ENCODE measurements at places on chromosomes 12 and 14. TPM values are rescaled to one million over a fixed set of nuclear protein-coding genes. Genes with fewer than 3 reads are reported as not detected.

GRCh38 chr12:243381-243780, 19.3 kb downstream of the SLC6A13 start:
- DNase-seq = no peak

DNA sequence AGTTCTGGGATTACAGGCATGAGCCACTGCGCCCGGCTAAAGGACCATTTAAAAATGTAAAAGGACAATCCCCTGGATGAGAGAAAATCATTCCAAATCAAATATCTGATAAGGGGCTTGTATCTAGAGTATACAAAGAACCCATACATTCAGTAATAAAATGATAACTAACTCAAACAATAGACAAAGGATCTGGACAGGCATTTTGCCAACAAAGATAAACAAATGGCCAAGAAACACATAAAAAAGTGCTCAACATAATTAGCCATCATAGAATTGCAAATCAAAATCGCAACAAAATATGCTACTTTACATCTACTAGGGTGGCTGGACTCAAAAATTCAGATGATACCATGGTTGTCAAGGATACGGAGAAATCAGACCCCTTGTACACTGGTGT, 8.5 kb upstream of the BICD1 start:
- no peak for DNase-seq

- peak; percentile 79 for DNase-seq
Measured at GRCh38 chr12:116381744-116382685, 104.5 kb upstream of the MED13L start.

DNA sequence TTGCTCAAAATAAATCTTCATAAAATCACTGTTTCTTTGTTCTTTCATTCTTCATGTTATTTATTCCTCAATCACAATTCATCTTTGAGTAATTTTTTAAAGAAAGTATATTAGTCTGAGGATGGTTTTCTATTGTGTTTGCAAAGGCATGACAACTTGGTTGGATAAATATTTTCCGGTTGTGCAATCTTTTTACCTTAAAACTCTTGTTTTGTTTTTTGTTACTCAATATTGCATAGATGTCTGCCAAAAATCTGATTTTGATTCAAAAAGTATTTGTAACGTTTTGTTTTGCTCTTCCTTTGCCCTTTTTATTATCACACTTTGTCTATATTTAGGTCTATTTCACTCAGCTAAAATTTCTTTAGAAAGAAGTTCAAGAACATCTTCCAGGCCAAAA, 86.2 kb upstream of the SYT1 start:
- DNase-seq = no peak

DNA sequence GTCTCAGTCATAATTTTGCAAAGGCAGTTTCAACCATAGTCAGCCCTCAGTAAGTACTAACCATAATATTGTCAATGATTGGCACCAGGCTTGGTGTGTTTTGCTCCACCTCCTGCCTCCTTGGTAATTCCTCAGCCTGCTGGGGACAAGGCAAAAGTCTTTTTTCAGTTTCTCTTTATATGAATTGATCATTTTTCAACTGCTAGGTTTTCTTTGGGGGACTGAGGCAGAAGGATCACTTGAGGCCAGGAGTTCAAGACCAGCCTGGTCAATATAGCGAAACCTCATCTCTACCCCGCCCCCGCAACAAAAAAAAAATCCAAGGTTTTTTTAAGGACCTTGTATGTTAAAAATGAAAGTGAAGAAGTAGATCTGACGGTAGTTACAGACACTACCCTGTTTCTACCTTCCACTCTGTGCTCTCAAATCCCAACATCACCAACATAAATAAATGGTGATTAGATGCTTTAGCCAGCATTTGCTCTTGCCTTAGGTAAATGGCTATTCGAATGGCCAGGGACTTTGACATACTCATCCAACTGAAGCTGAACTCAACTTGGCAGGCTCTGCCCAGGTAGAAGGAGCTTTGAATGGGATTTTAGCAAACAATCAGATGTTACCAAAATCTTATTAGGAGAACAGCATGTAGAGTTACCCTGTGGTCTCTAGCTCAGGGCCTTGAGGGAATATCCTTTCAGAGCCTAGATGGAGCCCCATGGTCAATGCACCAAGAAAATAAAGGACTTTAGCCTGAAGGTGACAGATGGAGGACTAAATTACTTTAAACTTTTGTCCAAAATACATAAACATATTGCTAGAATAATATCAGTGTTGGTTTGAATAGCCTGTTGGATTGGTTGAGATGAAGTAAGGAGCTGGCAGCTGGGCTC, 126.9 kb upstream of the AMIGO2 start:
- DNase-seq = no peak

DNA sequence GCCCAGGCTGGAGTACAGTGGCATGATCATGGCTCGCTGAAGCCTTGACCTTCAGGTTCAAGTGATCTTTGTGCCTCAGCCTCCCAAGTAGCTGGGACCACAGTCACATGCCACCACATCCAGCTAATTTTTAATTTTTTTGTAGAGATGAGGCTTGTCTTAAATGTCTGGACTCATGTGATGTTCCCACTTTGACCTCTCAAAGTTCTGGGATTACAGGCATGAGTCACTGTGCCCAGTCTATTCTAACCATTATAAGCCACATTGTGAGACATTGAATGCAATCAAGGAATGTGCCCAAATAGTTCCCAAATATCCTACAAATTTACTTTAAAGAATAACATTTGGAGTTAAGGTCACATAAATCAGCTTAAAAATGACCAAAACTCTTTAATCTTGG, 130.7 kb upstream of the ARID2 start:
- no peak for DNase-seq

- no peak for DNase-seq
Measured at GRCh38 chr14:54532111-54533012, 22.7 kb downstream of the CGRRF1 start.

DNA sequence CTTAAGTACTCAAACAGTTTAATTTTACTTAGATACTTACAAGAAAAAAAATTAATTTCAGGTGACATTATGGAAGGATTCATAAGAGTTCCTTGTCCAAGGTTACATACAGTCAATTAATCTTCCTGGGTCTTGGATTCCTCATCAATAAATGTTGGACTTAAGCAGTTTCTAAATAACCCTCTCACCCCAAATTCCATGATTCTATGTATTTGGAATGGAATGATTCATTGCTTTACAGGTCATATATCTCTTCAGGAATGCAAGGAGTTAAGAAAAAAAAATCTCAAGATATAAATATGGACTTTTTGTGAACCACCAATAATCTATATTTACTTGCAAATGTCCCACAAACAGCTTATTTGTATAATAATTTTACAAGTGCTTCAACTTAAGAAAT, 84.2 kb upstream of the BMP4 start:
- no peak for DNase-seq

DNA sequence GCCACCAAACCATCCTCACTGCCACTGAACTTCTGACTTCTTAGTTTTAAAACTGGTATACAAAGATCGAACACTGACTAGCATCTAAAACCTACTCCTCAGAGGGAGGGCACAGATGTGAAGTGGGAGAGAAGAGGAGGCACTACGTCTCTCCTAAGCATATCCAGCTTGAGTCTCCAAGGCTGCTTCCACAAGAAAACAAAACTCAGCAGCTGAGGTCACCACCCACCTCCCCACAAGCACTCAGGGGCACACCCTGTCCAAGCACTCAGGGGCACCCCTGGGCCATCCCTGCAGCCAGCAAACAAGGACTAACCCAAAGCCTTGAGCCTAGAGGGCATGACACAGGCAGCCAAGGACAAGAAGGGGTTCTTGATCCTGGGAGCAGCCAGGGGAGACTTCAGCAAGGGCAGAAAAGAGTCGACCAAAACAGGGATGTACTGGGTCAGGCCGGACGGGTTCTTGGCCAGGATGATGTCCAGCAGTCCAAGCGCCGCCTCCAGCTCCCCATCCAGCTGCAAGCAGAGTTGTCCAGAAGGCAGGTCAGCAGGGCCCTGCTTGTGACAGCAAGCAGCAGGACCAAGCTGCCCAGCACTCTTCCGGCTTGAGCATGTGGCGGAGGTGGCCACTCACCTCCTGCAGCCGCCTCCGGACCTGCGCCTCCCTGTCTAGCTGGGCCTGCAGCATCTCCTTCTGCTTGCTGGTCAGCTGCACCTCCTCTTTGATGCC, 34.8 kb downstream of the GCN1 start:
- DNase-seq = no peak

GRCh38 chr14:71824816-71825215, 107.4 kb upstream of the RGS6 start:
- DNase-seq = no peak

GRCh38 chr14:72731252-72732020, 162.5 kb downstream of the DPF3 start:
- no peak for DNase-seq

DNA sequence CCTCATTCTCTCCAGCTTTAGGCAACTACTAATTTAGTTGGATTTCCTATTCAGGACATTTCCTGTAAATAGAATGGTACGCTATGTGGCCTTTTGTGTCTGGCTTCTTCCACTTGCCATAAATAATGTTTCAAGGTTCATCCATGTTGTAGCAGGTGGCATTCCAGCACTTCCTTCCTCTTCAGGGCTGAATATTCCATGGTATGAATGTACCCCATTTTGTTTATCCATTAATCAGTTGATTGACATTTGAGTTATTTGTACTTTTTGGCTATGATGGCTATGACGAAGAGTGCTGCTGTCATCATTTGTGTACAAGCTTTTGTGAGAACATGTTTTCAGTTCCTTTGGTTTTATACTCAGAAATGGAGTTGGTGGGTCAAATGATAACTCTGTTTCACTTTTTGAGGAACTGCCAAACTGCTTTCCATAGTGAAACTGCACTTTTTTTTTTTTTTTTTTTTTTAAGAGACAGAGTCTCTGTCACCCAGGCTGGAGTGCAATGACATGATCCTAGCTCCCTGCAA, 6.5 kb upstream of the CDK2AP1 start:
- no peak for DNase-seq

GRCh38 chr14:104536942-104537612, 42.5 kb upstream of the C14orf180 start:
- DNase-seq = peak; percentile 63

DNA sequence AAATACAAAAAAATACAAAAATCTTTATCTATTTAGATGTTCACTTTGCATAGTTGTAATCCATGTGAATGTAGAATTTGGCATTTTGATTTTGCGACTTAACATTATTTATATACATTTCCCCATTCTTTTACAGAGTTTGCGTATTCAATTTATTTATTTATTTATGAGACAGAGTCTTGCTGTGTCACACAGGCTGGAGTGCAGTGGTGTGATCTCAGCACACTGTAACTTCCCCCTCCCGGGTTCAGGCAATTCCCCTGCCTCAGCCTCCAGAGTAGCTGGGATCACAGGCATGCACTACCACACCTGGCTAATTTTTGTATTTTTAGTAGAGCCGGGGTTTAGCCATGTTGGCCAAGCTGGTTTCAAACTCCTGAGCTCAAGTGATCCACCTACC, 25.3 kb upstream of the STRN3 start:
- no peak for DNase-seq

- DNase-seq = no peak
Measured at GRCh38 chr12:10226731-10227130, 14.1 kb downstream of the GABARAPL1 start.

DNA sequence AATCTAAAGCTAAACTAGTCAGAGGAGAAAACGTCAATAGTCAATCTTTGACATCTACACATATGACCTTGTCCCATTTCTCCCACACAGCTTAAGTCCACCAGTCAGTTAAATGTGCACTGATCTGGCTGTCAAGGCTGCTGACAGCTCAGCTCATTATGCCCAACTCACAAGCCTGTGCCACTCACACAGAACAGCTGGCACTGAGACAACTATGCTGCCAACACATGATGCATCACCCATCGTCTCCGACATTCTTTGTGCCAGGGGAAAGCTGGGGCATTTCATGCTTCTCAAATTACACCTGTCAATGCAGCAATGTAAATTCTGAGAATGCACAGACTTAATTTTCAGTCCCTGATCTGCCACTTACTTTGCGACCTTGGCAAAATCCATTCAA, 25.3 kb downstream of the GNS start:
- peak; percentile 39 for DNase-seq

DNA sequence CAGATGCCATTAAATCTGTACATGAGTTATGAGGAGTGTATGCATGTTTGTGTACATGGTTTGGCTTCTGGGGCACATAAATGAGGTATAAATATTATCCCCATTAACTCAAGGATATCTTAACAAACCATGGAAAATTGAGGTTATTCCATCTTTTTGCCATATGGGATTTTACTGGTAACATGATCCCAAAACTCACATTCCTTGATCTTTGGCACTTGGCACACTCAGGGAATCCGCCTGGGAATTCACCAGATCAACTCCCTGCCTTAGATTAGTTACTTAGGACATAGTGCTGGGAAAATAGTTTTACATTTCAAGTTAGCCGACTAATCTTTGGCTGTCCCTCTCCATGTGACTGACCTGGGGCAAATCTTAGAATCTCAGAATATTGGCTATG, 16.9 kb downstream of the CDKN1B start:
- no peak for DNase-seq

- DNase-seq = no peak
Measured at GRCh38 chr12:25384038-25384892, 133.5 kb upstream of the KRAS start.

DNA sequence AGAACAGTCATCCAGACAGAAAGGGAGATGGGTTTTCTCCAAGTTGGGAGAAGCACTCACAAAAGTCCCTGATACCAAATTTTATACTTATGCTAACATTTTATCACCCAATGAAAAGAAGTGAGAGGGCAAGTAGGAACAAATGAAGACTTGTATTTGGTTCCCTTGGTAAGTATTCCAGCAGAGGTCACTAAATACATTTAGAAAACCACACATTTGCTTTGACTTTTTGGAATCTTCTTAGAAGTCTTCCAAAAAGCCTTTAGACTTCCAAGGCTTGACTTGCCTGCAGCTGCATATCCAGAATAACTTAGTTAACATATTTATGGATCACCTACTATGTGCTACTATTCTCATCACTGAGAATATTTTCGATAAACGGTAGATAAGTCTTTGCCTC, 3.1 kb upstream of the GYS2 start:
- no peak for DNase-seq

- DNase-seq = no peak
Measured at GRCh38 chr12:57404966-57405640, 25.7 kb downstream of the R3HDM2 start.

DNA sequence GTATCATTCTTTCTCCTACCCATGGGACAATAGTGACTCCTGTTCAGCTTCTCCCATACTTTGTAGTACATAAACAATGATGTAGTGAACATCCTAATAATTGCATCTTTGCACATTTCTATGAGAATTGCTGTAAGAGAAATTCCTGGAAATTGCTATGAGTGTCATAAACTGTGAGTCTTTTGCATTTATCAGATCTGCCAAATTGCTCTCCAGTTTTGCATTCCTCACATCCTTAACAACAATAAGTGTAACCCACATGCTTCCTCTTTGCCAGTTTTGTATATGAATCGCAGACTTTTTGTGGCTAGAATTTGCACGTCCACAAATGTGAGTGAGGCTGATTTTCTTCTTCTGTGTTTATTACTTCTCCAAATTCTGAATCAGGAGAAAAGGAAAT, 124.0 kb upstream of the TBX5 start:
- peak; percentile 21 for DNase-seq

The CRACR2A gene
- 0.16 TPM for total RNA-seq

The IFI27 gene
- 2,076 TPM for total RNA-seq

The DUSP6 gene
- total RNA-seq = 2.7 TPM

The ZDHHC22 gene
- not detected for total RNA-seq

The GPR68 gene
- total RNA-seq = 0.04 TPM

The BCL11B gene
- total RNA-seq = 0.90 TPM

The CLEC2D gene
- 1.7 TPM for total RNA-seq

The CFAP73 gene
- not detected for total RNA-seq

The KCNA1 gene
- total RNA-seq = not detected

The RERG gene
- total RNA-seq = 0.14 TPM

The RGS6 gene
- total RNA-seq = 0.14 TPM

The CLEC4E gene
- not detected for total RNA-seq

The CAND1 gene
- 79.8 TPM for total RNA-seq

The ARHGDIB gene
- 15.1 TPM for total RNA-seq

Data from H4 (cell line).